ENCODE measurements at places on chromosomes 1 and 21.

GRCh38 chr1:89986020-89986419, 8.9 kb upstream of the ZNF326 start:
- no peak for DNase-seq

- DNase-seq = no peak
Observed at GRCh38 chr1:37040261-37040660, 5.9 kb upstream of the GRIK3 start.

DNA sequence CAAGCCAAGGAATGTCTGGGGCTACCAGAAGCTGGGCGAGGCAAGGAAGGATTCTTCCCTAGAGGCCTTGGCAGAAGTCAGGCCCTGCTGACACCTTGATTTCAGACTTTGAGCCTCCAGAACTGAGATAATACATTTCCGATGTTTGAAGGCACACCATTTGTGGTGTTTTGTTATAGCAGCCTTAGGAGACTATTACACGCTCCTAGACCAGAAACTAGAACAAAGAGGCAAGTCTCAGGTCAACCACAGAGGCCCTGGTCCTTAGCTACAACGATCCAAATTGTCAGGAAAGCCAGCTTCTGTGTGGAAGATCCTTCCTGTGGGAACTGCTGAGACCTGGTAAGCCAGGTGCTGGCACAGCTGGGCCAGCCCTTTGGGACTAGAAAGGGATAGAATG, 19.7 kb upstream of the AHCTF1 start:
- DNase-seq = no peak

DNA sequence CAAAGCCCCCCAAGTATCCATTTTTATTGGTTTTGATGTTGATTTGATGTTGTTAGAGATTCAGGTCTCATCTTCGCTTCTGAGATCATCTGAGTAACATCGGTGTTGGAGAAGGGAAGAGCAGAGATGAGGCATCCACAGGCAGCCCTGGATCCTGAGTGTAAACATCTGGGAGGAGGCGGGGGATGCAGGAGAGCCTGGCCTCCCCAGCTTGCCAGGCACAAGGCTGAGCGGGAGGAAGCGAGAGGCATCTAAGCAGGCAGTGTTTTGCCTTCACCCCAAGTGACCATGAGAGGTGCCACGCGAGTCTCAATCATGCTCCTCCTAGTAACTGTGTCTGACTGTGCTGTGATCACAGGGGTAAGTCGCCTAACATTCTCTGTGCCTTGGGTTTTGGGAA, at the start of gene PROK1:
PROK1 (plus strand) TSS at position 221 of the 400 bp plus-strand sequence; CDS start at position 289, 68 bp downstream.
- no peak for DNase-seq

GRCh38 chr1:183567584-183567983, 22.7 kb downstream of the NCF2 start:
- no peak for DNase-seq

- DNase-seq = no peak
Observed at GRCh38 chr1:218658269-218658668, 313.1 kb downstream of the TGFB2 start.

GRCh38 chr1:25765923-25766589, 33.9 kb upstream of the SELENON start:
- no peak for DNase-seq

DNA sequence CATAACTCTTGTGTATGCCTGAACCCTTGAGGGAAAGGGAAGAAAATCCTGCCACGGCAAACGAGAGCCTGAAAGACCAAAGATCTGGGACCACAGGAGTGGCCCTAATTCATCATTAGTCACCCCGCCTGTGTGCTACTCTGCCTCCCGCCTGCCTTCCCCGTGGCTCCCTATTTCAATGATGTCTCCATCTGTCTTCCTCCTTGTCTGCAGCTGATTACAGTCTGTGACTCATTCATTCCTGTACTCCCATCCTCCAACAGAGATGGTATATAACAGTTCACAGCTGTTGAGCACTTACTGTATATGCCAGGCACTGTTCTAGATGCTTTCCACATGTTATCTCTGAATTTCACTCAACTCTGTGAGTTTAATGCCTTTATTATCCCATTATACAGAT, 96.6 kb downstream of the SEC16B start:
- no peak for DNase-seq

DNA sequence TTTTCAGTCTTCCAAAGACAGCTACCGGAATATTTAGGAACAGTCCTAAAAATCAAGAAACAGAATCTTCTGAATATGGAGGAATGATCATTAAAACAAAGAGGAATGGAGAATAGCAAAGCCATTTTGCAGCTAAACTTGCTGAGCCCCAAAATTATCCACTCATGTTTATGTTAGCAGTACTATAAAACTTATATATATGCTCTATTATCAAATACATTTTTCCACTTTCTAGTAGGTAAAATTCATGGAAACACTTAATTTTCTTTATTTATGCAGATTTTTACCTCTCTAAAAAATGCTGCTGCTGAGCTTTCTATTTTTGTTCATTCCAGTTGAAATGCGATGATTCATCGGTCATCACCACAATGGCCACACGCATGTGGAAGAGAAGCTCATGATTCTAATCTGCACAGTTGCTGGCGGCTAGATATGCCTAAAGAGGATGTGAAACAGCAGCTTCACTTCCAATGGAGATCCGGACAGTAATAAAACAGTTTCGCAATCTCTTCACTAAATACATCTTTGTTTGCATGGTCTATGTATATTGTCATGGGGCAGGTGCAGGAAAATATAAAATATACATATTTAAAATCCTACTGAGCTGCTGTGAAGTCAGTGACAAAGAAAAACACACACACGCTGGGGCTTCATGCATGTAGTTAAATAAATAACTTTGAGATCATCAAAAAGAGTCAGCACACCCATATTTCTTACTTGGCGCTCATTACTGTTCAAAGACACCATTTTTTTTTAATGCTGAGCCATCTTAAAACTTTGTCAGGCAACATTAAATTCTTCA, 292.2 kb downstream of the SMYD3 start:
- DNase-seq = no peak

- no peak for DNase-seq
Observed at GRCh38 chr1:157496121-157496526, 56.2 kb downstream of the FCRL5 start.

DNA sequence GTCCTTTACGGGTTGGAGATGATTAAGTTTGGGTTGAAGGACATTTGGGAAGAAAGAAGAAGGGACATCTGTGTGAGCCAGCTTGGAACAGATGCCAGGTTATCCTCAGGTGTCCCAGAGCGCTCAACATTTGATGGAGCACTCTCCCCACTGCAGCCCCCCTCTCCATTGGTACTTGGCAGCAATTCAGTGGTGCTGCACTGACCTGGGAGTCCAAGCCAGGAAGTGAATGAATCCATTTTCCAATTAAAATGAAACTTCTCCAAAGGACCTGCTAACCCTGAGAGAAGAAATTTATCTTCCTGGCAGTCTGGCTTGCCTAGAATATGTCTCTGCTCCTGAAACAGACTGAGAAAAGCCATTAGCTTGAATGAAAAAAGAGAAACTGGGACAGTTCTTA, 67.1 kb downstream of the FGGY start:
- no peak for DNase-seq

DNA sequence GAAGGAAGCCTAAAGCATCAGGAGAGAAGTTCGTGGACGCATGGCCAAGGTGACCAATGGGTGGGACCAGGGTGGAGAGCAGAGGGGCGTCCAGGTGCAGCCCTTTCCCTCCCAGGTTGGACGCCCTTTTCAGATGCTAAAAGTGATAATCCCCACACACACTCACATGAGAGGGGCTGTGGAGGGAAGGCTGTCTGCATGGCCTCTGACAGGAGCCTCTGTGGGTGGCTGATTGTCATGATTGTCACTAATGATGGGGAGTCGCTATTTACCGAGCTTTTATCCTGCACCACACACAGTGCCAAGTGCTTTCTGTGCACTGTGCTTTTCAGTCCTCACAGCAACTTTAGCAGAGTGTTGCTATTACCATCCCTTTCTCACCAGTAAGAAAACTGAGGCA, 27.1 kb upstream of the C1QA start:
- DNase-seq = no peak

DNA sequence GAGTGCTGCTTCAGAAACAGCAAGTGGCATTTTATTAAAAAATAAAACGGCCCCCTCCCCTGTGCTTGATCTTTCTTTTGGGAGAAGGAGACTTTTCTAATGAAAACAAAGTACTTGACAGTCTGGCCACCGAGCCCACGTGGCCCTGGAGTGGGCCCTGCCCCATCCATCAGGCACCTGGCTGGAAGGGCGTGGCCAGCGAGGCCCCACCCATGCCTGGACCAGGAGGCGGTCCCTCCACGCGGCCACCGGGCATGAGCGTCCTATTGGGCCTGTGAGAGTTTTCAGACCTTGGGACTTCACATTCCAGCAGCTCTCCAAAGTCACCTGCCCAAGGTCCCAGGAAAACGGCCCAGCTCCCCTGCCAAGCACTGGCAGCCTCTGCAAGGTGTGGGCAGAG, 144.7 kb downstream of the CASZ1 start:
- no peak for DNase-seq

DNA sequence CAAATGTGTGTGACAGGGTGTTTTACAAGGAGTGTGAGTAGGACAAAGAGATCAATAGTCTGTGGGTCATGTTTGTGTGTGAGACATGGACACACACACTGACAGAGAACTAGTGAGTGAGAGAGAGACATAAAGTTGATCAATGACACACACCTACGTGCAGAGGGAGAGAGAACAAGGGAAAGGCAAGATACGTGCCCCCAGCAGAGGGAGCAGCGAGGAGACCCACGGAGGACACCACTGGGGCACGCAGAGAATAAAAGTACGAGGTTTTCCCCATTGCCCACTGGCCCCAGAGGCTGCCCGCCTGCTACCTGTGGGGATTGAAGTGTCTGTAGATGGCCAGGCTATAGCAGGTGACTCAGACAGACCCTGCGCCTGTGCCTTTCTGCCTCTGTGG, 130.2 kb upstream of the CSF3R start:
- no peak for DNase-seq

Measured in renal cortex interstitium (tissue), 15 donors.